ENCODE measurements at places on chromosomes 11 and 22.
A peak's percentile ranks its signal among the peaks of the same experiment; 100 is the strongest.

GRCh38 chr11:2443881-2444820 is at the start of gene TRPM5:
Gene TRPM5 (minus strand): TSS chr11:2444514. CDS start chr11:2423036, 21,478 bp downstream.
- peak; percentile 71 for DNase-seq

GRCh38 chr11:33543823-33544222 is 156.8 kb downstream of the C11orf91 start:
- DNase-seq = no peak

- no peak for DNase-seq
Measured at GRCh38 chr22:35886309-35886708, 142.3 kb downstream of the RBFOX2 start.

DNA sequence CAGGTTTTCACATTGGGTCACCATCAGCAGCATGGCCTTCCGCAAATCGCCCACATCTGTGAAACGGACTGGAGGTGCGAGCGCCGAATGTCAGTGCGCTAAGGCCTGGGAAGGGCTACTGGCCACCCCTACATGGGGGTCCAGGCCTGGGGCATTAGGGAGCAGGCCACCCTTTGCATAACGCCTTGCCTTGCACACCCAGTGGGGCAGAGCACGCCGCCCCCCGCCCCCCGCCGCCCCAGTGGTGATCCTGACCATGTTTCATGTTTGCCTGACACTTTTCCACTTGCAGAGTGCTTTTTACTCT is 2.6 kb downstream of the GRK2 start:
- no peak for DNase-seq

DNA sequence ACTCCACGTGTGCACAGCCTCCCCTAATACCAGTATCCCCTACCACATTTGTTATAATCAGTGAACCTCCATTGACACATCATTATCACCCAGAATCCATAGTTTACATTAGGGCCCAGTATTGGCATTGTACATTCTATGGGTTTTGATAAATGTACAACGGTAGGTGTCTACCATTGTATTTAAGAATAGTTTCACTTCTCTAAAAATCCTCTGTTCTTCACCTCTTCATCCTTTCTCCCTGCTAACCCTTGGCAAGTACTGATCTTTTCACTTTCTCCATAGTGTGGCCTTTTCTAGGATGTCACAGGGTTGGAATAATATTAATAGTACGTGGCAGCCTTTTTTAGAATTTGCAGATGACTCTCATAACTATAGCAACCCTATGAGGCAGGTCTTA is 353.8 kb downstream of the DDX10 start:
- no peak for DNase-seq

DNA sequence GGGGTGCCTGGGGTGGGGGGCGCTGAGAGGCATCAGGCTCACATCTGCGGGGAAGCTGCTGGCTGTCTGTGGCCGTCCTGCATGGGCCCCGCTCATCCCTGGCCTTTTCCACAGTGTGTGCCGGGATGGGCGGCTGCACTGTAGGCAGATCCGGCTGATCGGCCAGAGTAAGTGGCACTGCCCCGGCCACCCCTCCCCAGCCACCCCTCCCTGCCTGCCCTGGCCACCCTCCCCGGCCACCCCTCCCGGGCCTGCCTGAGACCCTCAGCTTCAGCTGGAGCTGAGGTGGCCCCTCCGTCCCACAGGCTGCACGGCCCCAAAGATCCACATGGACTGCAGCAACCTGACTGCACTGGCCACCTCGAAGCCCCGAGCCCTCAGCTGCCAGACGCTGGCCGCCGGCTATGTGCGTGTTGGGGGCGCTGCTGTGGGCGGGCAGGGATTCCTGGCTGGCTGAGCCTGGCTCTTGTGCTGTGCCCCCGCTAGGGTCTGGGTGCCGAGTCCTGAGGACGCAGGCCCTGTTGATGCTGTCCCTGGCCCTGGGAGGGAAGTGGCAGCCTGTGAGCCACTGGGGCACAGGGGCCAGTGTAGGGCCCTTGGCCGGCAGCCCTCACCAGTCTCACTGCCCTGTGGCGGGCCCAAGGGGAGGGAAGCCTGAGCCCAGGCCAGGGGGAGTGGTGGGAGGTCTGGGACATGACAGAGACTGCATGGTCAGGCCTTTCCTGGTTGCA is 10.9 kb downstream of the MUC2 start:
- no peak for DNase-seq

DNA sequence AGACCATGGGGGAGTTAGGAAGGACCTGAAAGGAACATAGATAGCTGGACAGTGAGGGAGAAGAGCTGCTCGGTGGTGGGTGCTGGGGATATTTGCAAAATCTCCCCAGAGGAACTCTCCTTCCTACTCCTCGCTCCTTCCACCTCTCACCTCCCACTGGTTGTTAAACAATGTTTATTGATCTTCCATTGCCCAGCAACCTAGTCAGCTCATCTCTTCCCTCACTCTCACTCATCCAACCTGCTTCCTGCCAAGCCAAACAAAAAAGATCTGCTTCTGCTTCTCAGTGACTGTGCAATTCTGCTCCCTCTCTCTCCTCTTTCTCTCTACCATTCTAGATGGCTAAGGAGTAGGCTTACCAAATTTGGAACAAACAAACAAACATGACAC is 115.0 kb downstream of the SLC1A2 start:
- DNase-seq = no peak

DNA sequence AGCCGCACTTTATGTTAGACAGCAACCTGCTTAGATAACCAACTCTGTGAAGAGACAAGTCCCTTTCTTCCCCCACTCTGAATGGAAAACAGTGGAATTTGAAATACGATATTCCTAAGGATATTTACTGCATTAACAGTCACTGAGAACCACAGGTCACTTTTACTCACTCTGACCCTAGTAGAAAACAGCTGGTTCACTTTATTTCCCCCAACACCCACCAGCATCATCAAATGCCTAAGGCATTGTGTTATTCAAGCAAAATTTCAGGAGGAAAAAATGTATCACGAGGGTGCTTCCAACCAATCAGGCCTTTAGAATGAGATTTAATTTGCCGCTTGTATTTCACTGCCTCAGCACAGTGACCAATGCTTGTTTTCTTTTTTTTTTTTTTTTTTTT is 1134.1 kb upstream of the CCDC90B start:
- DNase-seq = no peak

DNA sequence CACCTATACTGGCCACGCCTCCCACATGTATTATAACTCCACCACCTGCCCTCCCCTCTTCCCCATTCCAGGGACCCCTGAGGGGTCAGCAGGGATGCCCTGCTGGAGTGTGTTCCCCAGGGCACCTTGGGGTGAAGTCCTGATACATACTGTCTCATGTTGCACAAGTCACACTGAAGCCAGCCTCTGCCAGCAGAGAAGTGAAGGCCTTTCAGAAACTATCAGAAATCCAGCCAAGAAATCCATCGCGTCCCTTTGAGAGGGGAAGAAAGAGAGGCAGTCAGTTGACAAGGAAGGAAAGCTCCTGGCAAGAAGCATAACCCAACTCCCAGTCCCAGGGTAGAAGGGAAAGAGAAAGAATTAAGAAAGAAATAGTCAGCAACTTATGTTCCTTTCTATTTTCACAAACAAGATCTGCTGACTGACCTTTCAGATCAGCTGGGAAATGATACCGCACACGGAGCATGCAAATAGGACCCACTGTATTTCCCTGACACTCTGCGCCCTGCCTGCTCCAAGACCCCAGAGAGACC is 45.2 kb downstream of the SC5D start:
- DNase-seq = no peak

GRCh38 chr11:73241300-73241699 is 23.2 kb downstream of the P2RY2 start:
- no peak for DNase-seq

GRCh38 chr11:76033699-76034098 is 172.6 kb downstream of the WNT11 start:
- no peak for DNase-seq

GRCh38 chr22:28397306-28397705 is 282.3 kb downstream of the TTC28 start:
- DNase-seq = no peak

DNA sequence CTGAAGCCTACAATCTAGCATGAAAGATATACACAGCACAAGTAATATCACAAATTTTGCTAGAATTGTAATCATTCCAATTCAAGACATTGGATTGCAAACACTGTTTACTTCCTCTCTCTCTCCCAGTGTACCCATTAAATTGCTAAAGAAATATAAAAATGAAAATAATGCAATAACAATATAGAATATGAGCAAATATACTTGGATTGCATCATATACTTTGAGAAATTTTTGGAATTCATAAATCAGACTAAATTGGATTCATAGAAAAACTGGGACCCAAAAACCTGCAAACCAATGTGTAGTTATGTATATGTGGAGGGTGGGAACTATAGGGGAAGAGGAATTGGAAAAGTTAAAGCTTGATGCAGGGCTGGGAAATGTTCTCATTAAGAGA is 25.0 kb upstream of the OR56A1 start:
- DNase-seq = no peak

GRCh38 chr11:62461740-62462507 is 43.1 kb downstream of the SCGB1A1 start:
- no peak for DNase-seq

DNA sequence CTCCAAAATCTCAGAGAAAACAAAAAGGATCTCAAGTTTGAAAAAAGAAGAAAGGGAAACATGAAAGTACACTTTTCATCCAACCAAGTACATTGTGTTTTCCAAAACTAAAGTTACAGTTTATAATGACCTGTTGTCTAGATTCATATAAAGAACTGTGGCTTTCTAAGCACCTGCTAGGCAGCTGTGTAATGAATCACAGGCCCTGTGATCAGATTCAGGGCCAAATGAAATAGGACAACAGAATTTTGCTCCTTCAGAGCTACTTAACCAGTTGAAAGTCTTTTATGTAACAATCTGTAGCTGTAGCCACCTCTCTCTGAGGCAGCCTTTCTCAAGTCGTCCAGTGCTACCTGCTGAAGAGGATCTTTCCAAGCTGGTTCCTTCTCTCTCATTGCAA is 960.0 kb upstream of the RAG2 start:
- DNase-seq = no peak

DNA sequence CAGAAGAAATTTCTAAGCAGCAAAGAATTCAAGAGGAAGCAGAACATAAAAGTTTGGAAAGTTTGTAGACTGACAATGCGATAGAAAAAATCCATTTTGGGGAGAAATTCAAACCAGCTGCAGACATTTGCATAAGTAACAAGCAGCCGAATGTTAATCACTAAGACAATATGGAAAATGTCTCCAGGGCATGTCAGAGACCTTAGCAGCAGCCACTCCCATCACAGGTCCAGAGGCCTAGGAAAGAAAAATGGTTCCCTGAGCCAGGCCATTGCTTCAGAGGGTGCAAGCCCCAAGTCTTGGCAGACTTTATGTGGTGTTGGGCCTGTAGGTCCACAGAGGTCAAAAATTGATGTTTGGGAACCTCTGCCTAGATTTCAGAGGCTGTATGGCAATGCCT is 155.4 kb downstream of the NELL1 start:
- no peak for DNase-seq

DNA sequence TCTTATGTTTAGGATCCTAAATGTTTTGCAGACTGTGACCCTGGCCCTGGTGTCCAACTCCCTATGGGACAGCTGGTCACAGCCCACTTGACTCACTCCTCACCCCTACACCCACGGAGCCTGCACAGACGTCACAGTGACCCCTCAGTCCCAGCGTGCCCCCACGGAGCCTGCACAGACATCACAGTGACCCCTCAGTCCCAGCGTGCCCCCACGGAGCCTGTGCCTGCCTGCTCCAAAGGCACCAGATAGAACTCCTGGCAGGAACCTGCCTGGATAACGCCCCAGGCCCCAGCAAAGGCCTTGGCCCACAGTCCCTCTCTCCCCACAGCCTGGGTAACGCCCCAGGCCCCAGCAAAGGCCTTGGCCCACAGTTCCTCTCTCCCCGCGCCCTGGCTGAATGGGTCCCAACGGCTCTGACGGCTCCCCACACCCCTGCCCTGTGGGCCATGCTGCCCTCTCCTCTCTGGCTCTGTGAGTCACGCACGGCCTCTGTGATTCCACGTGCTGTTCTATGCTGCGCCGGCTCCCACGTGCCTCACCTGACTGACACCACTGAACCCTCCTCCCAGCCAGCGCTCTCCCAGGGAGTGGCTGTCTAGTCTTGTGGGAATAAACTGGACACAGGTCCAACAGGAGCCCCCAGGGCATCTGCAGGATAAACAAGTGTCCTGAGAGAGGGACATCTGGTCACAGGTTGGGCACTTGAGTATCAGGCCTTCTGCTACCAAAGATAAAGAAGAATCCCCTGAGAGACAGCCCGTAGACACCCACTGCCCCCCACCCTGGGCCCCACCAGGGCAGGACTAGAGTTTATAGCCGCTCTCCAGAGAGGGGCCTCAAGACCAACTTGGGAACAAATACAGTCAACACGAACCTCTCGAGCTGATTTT is 250.3 kb downstream of the BRD1 start:
- DNase-seq = no peak

- DNase-seq = no peak
Measured at GRCh38 chr11:106642331-106642730, 375.9 kb downstream of the GUCY1A2 start.

DNA sequence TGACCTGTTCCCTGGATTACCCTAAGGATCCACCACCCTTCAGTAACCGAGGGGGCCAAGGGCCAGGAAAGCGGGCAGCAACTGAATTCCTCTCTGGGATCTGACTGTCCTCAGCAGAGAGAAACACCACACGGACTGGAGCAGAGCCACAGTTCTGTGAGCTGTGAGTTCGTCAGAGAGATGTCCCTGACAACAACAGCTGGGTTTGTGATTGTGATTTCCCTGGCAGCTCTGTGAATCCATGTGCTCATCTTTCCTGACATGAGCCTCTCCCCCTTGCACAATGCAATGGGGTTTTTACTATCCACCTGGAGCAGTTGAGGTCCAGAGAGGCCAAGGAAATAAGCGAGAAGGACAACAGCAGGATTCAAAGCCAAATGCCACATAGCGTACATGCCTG is 69.4 kb upstream of the AMPD3 start:
- no peak for DNase-seq

DNA sequence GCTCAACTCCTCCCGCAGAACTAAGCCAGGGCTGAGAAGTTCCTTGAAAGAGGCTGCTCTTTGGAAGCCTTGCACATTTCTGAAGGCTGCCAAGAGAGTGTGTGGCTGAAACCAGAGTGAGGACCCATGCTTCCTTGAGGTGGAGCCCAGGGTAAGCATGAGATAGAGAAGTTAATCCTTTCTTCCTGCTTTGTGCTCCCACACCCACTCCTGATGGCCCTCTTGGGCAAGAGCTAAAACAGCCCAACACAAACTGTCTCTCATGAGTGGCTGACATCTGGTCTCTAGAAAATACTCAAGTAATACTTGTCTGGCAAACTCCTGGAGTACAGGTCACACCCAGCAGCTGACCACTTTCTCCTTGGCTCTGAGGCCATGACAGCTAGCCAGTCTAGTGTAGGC is 523.7 kb downstream of the INSC start:
- DNase-seq = no peak

- DNase-seq = no peak
Measured at GRCh38 chr11:135027461-135027860, 615.4 kb upstream of the B3GAT1 start.

DNA sequence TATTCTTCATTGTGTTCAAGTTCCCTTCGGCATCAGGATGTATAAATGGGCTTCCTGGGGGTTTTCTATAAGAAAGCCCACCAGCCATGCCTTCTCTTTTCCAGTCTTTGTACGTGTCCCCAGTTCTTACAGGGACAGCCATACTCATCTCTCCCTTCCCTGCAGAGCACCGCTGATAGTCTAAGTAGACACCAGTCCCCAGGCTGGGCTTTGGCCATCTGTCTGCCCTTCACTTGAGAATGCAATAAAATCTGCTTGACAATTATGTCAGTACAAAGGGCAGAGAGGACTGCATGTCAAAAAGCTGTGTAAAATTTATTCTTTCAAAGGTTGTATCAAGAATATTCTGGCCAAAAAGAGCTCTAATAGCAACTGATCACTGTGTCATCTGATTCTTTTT is 27.3 kb downstream of the NTM start:
- DNase-seq = no peak

GRCh38 chr11:45563810-45564209 is 101.6 kb downstream of the CHST1 start:
- DNase-seq = no peak
